ENCODE measurements at places on chromosomes 5 and 9.

GRCh38 chr9:94668928-94669729 lies 29.8 kb upstream of the FBP1 start:
- DNase-seq, result peak; percentile 56

DNA sequence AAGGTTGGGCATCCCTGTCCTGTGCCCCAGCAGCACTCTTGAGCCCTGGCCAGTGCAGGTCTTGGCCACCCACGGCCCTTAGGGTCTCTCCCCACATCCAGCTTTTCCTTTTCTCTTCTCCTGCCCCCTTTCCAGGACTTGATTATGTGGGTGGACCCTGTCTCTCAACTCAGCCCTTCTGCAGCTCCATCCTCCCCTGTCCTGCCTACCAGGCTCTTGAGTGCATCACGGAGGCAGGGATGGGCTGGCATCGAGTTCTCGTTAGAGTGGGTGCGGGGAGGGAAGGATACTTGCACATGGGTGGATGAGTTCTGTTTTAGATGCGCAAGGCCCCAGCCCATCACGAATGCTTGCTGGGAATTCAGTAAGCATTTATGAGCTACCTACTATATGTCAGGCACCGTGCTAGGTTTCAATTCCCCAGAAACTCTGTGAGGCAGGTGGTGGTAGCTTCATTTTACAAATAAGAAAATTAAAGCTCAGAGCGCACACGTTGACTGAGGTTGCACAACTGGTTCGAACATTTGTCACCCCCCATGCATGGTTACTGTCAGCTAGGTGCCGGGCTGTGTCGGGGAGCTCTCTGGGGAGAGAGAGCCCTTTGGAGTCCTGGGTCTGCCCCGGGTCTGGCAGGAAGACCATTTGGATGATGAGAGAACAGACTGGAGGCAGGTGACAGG lies 144.6 kb upstream of the PITX1 start:
- DNase-seq, result no peak

DNA sequence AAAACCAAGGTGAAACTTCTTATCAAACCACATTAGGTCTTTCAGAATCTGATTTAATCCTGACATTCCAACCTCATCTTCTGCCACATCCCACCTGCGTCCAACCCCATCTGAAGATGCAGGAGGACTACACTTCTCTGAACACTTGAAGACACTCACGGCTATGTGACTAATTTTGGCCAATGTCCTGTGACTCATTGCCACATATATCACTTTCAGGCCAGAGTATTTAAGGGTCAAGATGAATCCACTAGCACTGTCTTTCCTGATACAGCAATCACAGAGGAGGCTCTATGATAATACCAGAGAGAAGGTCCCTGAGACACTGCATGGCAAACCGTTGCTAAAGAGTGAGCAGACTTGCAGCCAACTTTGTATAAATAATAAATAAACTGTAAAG lies 323.4 kb downstream of the NR2F1-AS1 start:
- DNase-seq, result no peak

GRCh38 chr9:135519179-135519971 lies 1.9 kb upstream of the LCN1 start:
- no peak for DNase-seq

DNA sequence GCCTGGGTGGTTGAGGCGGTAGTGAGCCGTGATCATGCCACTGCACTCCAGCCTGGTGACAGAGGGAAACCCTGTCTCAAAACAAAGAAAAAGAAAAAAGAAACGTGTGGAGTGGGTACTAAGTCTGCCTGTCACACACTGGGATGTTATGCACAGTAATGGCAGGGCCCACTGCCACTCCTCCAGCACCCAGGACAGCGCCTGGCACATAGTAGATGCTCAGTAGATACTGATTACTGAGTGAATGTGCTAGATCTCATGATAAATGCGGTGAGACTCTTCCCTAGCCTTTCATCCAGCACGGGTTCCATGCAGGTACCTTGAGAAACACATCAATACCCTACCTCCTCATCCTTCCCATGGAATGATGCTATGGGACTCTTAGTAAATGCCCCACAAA lies 87.4 kb upstream of the HSPA9 start:
- no peak for DNase-seq

DNA sequence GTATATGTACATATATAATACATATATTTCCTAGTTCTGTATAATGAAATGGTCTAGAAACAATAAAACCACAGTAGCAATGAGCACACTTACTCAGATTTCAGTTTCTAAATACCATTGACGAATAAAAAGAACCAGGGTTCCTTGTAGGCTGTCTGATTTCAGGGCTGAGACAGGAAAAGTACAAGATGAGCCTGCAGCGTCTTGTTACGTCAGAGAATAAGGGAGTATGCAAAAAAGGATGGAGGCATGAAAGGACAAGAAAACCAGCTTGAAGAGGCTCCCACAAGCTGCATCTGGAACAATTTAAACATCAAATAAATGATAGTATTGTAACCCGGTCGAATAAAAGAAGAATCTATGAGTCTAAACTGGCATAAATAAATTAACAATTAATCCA lies 17.8 kb upstream of the TIFAB start:
- no peak for DNase-seq

- peak; percentile 20 for DNase-seq
Observed at GRCh38 chr5:87780831-87781760, 368.4 kb upstream of the CCNH start.

DNA sequence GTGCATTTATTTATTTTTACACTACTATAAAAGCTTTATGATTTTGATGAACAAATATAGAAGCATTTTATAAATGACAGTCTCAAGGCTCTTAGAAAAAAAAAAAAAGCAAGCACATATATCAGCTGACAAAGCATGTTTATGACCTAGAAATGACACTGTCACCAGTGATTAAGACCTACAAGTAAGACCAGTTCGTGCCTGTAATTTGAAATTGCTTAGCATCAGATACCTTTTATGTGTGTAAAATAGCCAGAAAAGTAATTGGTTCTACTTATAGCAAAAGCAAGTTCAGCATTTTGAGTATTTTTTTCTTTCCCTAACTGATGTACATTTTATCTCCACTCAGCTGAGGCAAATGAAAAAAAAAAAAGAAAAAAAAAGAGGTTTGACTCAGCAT lies 808.4 kb downstream of the CDH18 start:
- DNase-seq, result no peak

DNA sequence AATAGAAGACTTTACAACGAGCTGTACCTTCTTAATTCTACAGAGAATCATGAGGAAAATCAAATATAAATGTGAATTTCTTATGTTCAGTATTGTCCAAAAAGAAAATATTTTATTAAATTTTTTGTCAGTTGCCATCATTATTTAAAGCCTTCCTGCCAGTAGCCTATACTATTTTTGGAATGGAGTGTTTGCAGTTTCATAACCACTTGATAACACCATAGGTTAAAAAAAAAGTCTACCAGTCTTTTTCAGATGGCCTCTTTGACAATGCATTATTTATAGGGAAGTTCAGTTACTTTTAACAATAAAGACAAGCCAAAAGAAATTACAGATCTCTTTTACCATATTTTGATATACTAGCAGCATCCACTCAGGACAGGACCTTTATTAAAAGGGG lies 80.3 kb upstream of the CCDC152 start:
- no peak for DNase-seq

DNA sequence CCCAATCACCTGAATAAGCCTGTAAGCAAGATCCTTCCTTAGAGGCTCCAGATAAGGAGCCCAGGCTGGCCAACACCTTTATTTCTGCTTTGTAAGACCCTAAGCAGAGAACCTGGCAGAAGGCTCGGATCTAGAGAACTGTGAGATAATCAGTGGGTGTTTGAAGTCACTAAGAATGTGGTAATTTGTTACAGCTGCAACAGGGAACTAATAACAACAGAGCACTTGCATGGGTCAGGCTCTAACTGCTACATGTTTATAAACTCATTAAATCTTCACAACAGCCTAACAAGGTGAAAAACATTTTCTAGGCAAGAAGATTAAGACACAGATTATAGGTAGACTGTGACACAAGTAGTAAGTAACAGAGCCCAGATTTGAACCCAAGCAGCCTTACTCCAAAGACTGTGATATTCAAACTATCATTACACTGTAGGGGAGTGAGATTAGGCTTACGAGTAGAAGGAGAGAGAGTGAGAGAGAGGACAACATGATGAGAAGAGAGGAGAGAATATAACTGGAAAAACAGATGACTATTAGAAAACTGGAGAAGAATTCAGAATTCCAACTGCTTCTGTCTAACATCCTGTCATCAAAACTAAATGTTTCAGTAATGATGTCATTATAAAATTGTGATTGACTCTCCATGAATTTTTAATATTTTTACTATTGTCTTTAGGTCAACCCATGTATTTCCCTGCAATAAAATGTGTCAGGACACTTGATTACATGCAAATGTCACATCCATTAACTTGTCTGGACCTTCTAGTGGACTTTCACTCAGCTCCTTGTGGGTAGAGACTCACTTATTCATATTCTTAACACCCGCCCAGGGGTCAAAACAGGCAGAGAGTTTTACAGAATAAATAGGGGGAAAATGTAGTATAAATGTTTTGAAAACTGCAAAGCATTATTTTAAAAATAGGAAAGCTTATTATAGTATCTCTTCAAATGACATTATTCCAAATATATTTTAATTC lies 290.9 kb upstream of the RGMB start:
- no peak for DNase-seq

GRCh38 chr9:17322882-17323864 lies 188.3 kb downstream of the CNTLN start:
- no peak for DNase-seq

DNA sequence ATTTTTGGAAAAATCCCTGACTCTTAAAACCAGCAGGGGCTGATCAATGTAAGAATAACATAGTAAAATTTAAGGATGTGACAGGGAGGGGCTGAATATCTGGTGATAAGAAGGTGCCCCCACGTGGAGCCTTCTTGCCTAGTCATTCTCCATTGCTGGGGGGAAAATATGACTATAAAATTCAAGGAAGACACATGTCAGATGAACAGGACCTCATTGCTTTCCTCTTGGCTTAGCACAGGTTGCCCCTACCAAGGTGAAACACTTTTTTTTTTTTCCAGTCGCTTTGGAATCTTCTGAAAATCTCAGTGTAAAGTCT lies 310.9 kb downstream of the EFNA5 start:
- DNase-seq, result no peak

- DNase-seq, result no peak
Observed at GRCh38 chr9:136856541-136857141, 4.5 kb downstream of the MAMDC4 start.

GRCh38 chr5:131288328-131288727 lies 24.5 kb downstream of the CDC42SE2 start:
- DNase-seq, result no peak

DNA sequence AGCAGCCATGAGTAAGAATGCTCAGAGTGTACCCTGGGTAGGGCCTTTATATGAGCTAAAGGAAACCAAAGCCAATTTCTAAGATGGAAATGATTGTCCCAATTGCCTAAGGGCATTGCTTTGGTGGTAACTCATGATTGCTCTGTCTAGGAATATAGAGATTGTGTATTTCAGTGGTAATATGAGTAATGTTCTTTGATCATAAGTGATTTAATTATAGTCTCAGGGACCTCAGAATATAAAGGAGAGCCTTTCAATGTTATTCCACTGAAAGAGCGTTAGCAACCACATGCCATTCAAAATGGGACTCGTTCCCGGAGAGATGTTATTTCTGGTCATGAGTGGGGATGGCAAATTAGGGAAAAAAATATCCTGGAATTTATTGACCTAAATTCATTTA lies 340.5 kb downstream of the ARHGEF28 start:
- DNase-seq, result peak; percentile 80

GRCh38 chr5:132230871-132231270 lies 3.2 kb upstream of the P4HA2 start:
- no peak for DNase-seq

- no peak for DNase-seq
Observed at GRCh38 chr5:42656651-42657015, 100.0 kb upstream of the CCDC152 start.

GRCh38 chr9:133916159-133916541 lies 76.0 kb downstream of the VAV2 start:
- DNase-seq, result peak; percentile 88

DNA sequence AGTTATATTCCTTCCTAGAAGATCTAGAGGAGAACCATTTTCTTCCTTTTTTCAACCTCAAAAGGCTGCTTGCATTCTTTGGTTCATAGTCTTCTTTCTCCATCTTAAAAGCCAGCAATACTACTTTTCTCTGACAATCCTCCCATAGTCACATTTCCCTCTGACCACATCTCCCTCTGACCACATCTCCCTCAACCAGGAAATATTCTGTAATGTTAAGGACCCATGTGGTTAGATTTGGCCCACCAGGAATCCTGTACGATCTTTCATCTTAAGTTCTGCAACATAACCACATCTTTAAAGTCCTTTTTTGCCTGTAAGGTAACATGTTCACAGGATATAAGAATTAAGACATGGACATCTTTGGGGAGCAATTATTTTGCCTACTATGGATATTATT lies 179.4 kb upstream of the SPEF2 start:
- DNase-seq, result no peak

DNA sequence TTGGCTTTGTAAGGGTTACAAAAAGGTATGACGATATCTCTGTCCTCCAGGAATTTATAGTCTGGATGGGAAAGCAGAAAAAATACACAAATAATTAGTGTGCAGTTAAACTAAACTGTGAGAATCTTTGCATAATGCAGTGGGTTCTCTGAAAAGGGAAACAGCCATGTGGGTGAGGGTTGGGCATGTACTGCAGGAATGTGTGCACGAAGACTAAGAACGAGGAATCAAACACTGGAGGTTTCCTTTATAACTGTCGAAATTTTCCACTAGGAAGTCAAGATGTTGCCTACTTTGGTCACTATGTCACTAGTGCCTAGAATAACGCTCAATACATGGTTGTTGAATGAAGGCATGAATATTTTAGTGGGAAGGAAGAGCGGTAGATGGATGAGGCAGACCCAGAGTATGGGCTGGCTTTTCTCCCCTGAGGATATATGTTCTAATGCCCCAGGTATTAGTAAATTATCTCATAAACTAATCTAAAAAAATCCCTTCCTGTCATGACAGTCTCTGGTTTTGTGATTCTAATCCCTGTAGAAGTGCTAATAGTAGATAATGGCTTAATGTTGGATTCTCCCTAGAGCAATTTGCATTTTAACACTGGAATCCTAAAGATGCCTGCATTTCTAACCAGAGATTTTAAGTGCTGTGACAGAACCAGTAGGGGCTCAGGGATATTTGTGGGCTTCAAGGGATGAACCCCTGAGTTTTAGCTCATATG lies 227.3 kb downstream of the NMUR2 start:
- DNase-seq, result no peak

DNA sequence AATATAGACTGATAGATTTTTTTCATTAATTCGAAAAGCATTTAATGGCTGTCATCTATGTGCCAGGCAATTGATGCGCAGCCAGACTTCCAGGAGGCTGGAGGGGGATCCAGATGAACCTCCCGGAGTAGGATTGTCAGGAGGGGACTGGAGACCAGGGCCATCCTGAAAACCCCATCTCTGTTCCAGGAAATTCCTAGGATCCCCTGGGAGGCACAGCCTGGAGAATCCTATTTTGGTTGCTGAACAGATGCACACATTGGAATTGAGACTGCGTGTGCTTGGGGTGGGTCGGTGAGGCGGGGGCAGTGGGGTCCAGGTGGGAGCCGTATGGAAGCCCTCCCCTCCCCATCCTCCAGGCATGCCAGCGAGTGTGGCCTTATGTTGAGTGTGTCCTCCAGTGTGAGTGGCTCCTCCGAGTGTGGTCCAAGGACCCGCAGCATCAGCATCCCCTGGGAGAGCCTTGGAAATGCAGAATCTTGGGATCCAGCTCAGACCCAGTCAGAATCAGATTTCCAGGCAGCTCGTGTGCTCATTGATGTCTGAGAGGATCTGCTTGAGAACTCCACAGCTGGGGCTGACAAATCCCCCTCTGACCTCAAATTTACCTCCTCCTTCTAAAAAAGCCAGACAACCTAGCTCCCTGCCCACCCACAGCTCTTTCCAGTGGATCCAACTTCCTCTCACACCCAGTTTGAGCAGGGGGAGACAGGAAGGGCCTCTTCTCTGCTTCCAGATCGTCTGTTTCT lies 38.7 kb downstream of the ROPN1L start:
- DNase-seq, result no peak

Measured in COLO829 (cell line).